ENCODE measurements at places on chromosomes 2 and 18.

- peak; percentile 35 for DNase-seq
These were observed 82.3 kb downstream of the INPP5D start for GRCh38 chr2:233142355-233142897.

GRCh38 chr18:59957957-59958356 lies 58.2 kb downstream of the PMAIP1 start:
- DNase-seq: no peak

- DNase-seq: no peak
These were observed 81.4 kb upstream of the CABLES1 start for GRCh38 chr18:23053776-23054457.

DNA sequence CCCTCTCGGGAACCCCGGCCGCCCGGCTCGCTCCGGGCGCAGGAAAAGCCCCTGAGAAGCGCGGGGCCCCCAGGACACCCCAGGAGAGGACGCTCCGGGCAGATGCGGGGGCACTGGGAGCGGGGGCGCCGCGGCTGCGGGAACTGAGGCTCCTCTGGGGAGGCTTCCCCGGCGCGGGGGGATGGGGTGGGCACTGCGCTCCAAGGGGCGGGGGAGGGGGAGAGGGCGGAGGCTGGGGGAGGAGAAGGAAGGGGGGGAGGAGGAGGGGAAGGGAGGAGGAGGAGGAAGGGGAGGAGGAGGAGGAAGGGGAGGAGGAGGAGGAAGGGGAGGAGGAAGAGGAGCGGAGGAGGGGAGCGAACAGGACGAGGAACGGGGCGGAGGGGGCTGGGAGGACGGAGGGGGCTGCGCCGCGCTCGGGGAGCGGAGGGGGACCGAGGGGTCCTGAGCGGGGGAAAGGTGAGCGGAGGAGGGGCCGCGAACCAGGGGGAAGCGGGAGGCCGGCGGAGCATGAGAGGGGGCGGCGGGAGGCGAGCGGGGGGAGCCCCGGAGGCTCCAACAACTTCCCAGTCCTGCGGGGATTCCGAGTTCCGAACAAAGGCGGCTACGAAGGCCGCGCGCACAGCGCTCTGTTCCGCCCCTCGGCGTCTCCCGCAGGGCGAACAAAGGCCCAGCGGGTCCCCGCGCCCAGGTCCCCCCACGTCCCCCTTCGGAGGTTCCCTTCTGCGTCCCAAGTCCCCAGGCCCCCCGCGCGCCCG lies 742 bp downstream of the PXDN start:
- DNase-seq: no peak

DNA sequence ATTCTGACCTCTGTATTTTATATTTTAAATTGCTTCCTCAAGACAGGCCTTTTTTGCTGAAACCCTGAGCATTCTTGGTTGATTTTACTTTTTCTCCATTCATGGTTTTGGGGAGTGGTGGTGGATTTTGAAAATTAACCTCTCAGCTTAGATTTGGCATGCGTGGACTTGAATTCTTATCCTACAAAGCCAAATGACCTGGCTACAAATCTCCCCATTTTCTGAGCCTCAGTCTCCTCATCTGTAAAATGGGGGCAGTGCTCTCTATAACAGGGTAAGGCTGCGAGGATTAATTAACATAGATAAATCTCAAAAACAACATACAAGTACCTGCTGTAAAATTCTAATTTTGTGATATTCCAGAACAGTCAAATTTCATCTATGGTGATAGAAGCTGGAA lies 103.4 kb upstream of the CDCA7 start:
- DNase-seq: no peak

DNA sequence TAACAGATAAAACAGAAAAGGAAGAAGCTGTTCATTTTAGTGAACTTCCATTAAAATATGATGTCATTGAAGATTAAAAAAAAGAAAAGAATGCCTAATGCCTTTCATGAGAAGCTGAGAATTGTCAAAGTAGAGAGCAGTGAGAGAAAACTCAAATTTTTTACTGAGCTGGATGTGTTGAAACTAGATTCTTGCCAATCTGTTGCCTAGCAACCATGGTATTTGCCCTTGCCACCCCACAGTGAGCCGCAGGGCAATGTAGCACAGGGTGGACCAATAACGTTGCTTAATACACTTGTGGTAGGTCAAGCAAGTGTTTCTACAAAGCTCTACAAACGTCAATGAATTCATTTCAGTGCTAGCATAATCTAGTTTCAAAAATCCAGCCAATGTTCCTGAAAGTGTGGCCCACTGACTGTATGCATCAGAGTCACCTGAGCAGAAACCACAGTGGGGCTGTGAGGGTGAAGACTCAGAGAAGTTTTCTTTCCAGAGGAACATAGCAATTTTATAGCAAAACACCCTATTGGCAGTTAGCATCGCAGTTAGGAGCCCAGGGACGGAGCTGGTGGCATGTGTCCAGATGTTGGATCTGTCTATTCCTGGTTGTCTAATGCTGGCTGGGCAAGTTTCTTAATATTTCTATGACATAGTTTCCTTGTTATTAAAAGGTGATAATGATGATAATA lies 132.2 kb downstream of the DOCK10 start:
- DNase-seq: peak; percentile 28

DNA sequence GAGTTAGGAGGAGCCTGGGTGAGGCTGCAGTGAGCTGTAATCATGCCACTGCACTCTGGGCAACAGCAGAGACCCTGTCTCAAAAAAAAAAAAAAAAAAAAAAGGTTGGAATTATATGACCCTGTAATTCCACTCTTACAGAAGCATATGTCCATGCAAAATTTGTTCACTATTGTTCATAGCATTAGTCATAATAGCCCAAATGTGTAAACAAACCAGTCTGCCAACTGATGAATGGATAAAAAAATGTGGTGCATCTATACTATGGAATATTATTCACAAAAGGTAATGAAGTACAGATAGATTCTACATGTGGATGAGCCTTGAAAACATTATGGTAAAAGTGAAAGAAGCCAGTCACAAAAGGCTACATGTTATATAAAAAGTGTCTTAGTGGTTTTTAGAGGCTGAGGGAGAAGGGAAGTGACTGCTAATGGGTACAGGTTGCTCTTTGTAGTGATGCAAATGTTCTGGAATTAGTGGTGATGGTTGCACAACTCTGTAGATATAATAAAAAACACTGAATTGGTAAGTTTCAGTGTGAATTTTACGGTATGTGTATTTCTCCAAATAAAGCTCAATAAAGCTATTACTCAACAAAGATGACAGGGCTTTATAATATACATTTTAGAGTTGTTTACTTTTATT lies 9.4 kb downstream of the COA5 start:
- DNase-seq: no peak

DNA sequence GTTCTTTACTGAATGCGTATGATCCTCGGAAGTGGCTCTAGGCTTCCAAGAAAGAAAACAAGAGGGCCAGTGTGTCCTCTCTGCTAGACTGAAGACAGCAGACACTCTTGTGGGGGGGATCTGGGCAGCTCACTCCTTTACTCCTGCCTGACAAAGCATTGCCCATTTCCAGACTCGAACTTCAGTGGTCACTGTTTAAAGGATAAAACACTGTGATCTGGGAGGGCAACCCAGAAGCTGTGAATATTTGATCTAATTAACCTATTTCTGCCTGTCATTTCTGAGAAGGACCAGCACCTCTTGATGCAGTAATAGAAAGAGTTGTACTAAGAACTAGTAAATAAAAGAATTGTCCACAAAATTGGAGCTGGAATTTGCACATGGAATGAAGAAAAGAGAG lies 24.5 kb upstream of the CCDC68 start:
- DNase-seq: no peak
